ENCODE measurements at places on chromosomes 16 and 17.

- DNase-seq = no peak
Observed at GRCh38 chr17:42975265-42975664, 4.6 kb downstream of the PTGES3L start.

GRCh38 chr16:58157951-58158540, 28.9 kb upstream of the CFAP20 start:
- DNase-seq = no peak

GRCh38 chr17:81916234-81917001, 1.6 kb downstream of the SIRT7 start:
- DNase-seq = peak; percentile 41

- DNase-seq = no peak
Observed at GRCh38 chr16:11140867-11141266, 115.1 kb downstream of the SOCS1 start.

GRCh38 chr17:47957591-47958490, at the start of gene PRR15L:
Gene PRR15L, minus strand, starts transcription at chr17:47957883. Its CDS starts 4,649 bp downstream, at chr17:47953234.
- no peak for DNase-seq

DNA sequence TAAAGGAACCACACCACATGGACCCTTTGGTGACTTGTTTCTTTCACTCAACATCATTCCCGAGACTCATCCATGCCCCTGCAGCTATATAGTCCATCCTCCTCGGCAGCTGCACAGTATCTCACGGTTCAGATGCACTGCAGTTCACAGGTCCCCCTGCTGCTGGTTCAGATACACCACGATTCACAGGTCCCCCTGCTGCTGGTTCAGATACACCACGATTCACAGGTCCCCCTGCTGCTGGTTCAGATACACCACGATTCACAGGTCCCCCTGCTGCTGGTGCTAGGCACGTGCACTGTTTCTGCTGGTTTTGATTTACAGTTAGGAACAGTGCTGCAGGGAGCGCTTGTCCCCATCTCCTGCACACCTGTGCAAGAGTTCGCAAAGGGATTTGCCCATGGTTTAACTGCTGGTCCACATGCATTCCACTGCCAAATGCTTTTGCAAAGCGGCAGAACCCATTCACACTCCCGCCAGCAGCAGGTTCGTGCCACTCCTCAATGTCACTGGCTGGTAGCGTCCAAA, 3.8 kb downstream of the HSDL1 start:
- no peak for DNase-seq

- DNase-seq = peak; percentile 54
Observed at GRCh38 chr16:79601092-79601930, 774 bp upstream of the MAF start.

GRCh38 chr17:49486012-49486641, 9.0 kb upstream of the NGFR start:
- DNase-seq = no peak

- peak; percentile 82 for DNase-seq
Observed at GRCh38 chr17:57833179-57833939, 16.5 kb downstream of the MRPS23 start.

GRCh38 chr17:21525464-21526130, 149.4 kb downstream of the KCNJ12 start:
- no peak for DNase-seq

- no peak for DNase-seq
Observed at GRCh38 chr17:52965856-52966255, 807.3 kb upstream of the CA10 start.

GRCh38 chr16:7644176-7644575, 311.5 kb downstream of the RBFOX1 start:
- no peak for DNase-seq

DNA sequence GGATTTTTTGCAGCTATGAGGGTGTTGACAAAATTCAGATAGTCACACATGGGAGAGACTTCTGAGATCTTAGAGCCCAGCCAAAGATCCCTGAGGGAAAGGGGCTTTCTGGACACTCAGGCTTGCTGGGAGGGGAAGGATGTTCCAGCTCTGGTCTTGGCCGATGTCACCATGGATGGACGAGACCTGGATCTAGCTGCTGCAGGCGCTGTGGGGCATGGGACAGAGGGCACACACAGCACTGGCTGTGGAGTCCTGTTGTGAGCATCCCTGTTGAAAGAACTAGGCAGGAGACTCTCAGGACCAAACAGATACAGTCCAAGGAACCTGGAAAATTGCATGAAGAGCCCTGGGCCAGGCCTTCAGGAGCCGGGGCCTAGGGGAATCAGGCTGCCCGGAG, 80.1 kb upstream of the SDK2 start:
- DNase-seq = no peak

DNA sequence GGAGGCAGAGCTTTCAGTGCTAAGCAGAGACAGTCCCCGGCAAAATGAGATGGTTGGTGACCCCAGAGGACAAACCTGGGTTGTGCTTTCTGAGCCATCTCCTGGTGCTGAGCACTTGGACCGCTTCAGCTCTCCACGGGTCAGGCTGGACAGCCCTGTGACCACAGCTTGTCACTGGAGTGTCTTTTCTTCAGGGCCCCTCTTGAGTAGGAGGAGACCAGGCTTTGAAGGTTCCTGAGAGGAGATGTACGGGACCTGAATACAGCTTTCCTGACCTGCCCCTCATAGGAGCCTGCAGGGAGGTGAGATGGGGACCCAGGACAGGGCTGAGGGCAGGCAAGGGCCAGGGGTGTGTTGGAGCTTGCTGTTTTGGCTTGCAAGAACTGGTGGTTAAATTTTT, 17.8 kb upstream of the ADGRG1 start:
- no peak for DNase-seq

DNA sequence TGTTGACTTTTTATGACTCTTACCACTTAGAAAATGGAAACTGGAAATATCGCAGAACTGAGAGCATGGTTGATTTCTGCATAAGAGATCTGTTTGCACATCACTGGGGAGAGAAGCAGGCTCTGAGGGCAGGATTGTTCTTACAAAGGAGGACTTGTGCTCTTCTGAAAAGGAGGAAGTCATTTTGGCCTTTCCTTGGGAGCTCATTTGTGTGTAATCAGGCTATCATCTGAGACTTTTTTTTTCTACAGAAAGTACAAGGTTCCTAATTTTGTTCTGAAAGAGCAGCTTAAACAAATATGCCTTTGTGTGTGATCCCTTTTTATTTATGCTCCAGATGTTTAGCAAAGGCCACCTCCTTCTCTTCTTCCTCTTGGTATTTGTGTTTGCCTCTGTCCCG, 145.7 kb upstream of the CACNG5 start:
- DNase-seq = no peak

- DNase-seq = no peak
Observed at GRCh38 chr16:8712589-8713361, 38.4 kb downstream of the ABAT start.

GRCh38 chr16:55426865-55427484, 52.0 kb upstream of the MMP2 start:
- DNase-seq = no peak

DNA sequence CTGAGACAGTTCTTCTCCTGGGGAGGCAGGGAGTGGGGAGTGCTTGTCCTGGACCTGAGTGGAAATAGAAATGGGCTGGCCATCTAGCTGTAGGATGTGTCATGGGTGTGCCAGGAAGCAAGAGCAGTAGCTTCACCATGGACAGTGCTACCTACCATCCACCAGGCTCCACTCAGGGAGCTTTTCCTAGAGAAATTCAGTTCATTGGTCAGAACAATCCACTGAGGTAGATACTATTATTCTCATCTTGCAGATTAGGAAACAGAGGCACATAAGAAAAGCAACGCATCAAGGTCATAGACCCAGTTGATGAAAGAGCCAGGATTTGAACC, 372.0 kb downstream of the SLC39A11 start:
- DNase-seq = no peak

- DNase-seq = peak; percentile 33
Observed at GRCh38 chr17:80773243-80773991, 218.2 kb upstream of the CHMP6 start.

- no peak for DNase-seq
Observed at GRCh38 chr16:4744555-4745273, 10.4 kb downstream of the DNAAF8 start.

- no peak for DNase-seq
Observed at GRCh38 chr17:49316258-49316570, 45.8 kb downstream of the ZNF652 start.

GRCh38 chr16:25063102-25063501, 47.9 kb upstream of the ARHGAP17 start:
- no peak for DNase-seq
